ENCODE measurements at places on chromosomes 12 and 14.

DNA sequence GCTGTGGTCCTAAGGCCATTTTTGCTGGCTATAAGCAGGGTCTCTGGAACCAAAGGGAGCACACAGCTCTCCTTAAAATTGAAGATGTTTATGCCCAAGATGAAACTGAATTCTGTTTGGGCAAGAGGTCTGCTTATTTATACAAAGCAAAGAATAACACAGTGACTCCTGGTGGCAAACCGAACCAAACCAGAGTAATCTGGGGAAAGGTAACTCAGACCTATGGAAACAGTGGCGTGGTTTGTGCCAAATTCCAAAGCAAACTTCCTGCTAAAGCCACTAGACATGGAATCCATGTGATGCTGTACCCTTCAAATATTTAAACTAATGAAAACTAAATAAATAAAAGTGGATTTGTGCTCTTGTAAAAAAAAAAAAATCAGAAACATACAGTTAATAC, 29.6 kb upstream of the BICDL1 start:
- DNase-seq: no peak

- no peak for DNase-seq
These were observed 17.5 kb upstream of the FAR2 start for GRCh38 chr12:29131539-29131938.

GRCh38 chr14:77221241-77221871, 39.8 kb downstream of the TMEM63C start:
- no peak for DNase-seq

GRCh38 chr14:95061317-95062093, 95.8 kb downstream of the DICER1 start:
- DNase-seq: no peak

GRCh38 chr14:60204104-60204842, 39.1 kb upstream of the DHRS7 start:
- no peak for DNase-seq

GRCh38 chr12:61823102-61823501, 437.1 kb upstream of the USP15 start:
- DNase-seq: no peak

DNA sequence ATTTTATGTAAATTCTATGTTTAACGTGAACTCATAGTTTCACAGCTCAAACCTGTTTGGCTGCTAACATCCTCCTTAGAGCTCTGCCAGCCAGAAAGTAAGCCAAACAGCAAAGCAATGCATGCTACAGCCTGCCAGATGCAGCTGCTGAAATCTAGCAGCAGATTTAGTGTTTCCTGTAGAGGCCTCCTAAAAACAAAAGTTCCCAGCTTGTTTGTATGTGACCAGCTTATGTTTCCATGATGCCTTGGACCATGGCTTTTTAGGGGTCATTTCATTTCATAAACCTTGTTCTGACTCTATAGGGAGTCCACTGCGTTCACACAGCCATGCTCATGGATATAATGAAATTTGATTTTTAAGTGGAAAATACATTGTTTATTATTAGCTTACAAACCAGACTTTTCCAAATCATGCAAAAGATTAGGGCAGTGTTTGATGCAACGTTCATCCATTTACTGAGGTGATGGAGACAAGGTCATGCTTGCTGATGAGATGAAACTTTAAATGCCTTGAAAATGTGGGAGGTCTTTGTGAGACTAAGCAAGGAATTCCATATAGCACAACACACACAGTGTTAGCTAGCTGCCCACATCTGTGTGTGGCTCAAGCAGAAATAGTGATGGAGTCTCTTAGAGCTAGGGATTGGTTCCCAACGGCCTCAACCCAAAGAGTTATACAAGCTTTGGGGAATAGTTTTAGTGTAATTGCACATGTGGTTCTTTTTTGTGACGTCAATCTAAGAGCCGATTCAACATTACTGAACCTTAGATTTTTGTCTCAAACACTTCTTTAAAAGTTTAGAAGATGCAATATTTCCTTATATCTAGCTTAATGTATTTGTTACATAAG, 157.5 kb upstream of the LRIG3 start:
- no peak for DNase-seq

All from NCI-H2107 (cell line).